Thoracic aorta (tissue), 2 donors: ENCODE measurements at places on chromosomes 2 and 18. TPM values are rescaled to one million over a fixed set of nuclear protein-coding genes. Genes with fewer than 3 reads are reported as not detected.
A peak's percentile ranks its signal among the peaks of the same experiment; 100 is the strongest.

DNA sequence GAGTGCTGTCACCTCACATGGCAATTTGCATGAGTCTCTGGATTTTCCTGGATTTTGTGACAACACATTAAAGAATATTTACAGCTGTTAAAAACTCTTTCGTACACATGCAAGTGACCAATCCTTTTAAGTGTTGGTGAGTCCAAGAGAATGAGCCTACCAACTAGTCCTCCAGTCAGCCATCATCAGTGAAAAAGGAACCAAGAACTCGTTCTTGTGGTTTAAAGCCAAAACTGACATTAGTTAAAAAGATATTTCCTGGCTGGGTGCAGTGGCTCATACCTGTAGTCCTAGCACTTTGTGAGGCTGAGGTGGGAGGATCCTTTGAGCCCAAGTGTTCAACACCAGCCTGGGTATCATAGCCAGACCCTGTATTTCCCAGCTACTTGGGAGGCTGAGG is 215.4 kb upstream of the ITGA4 start:
- no peaks in the 10 kb centered on the region for H3K4me1 ChIP-seq
- H3K36me3 ChIP-seq, result no peaks in the 10 kb centered on the region
- H3K4me3 ChIP-seq, result no peak overlapping the region
- H3K27ac ChIP-seq, result no peak overlapping the region
- no peaks in the 10 kb centered on the region for H3K27me3 ChIP-seq

DNA sequence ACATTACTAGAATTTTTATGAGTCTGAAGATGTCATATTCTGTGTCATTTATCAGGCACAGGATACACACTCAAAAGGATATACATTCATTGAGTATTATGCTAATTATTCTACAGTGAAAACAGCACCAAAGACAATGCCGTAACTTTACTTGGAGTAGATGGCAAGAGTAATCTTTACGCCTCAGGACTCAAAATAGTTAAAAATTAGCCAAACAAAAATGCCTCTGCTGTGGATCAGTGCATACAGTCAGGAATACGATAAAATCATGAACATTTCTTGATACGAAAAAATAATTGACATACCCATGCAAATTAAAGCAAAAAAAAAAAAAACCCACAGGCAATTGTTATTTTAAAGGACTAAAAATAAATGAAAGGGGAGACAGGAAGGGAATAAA is 129.7 kb downstream of the NETO1 start:
- no peaks in the 10 kb centered on the region for H3K4me1 ChIP-seq
- no peaks in the 10 kb centered on the region for H3K27me3 ChIP-seq
- H3K4me3 ChIP-seq, result no peak overlapping the region
- H3K27ac ChIP-seq, result no peak overlapping the region
- no peaks in the 10 kb centered on the region for H3K36me3 ChIP-seq

DNA sequence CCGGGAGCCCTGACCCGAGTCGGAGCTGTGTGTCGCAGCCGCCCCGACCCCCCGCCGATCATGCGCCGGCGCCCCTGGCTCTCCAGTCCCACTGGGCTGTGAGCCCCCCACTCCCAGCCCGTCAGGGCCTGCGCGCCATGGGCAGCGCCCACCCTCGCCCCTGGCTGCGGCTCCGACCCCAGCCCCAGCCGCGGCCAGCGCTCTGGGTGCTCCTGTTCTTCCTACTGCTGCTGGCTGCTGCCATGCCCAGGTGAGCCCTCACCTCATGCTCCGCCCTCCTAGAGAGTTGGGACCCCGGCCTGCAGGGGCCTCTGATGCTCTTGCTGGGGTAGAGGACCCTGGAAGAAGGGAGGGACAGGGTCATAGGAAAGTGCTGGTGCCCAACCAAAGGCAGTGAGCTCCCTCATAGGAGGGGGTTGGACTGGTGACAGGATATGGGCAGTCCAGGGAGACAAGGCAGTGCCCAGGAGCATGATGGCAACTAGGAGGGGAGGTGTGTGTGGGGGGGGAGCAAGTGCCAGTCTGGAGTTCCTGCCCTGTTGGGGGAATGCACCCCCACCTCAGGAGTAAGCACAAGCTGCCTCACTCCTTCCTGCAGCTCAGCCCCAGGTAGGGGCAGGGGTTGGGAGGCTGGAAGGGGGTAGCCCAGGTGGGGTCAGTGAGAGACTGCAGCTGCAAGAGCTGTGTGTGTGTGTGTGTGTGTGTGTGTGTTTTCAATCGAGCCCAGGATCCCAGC is 375 bp downstream of the WNT10A start:
- H3K27me3 ChIP-seq, result peaks cover 1% of the 10 kb centered on the region
- peaks cover 15% of the 10 kb centered on the region for H3K4me1 ChIP-seq
- no peaks in the 10 kb centered on the region for H3K36me3 ChIP-seq
- H3K27ac ChIP-seq, result peak overlapping the region; percentile 22

DNA sequence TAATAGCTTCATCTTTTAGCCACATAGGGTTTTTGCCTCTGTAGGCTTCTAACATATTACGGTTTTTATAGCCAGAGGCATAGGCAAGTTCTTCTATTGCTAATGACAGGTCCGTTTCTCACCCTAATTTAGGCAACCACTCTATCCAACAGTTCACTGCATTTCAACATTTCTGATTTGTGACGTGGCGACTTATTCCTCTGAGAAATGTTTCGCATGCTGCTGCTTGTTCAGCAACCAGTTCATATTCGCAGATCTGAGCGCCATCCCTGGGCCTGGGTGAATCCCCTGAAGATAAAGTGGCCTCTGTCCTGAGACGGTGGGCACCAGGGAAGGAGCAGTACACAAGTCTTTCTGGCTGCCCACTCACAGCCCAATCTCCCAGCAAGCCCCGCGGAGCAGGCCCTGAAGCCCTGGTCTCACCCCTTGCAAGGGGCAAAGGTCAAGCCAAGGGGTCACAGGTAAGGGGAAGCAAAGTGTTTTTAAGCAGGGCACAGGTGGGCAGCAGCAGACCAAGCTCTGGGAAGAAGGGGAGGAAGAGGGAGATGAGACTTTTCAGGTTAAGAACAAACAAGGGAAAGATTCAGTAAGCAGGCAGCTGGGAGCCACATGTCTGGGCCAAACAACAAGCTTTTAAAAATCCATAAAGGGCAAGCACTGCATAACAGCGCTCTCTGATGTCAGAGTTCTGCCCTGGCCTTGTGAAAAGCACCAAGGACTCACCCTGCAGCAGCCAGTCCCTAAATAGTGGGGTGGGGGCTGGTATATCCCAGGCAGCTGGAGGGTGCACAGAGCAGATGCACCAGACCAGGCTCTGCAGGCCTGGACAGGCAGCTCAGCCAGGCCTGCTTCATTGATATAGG is 10.8 kb upstream of the COX7A2L start:
- no peak overlapping the region for H3K27ac ChIP-seq
- H3K36me3 ChIP-seq, result no peaks in the 10 kb centered on the region
- no peak for DNase-seq
- H3K27me3 ChIP-seq, result no peaks in the 10 kb centered on the region
- H3K4me3 ChIP-seq, result no peak overlapping the region
- no peaks in the 10 kb centered on the region for H3K4me1 ChIP-seq

The GPR75 gene
- 0.54 TPM for total RNA-seq

The PIKFYVE gene
- 29.4 TPM for total RNA-seq

The PRKRA gene
- total RNA-seq, result 61.3 TPM

The LYPD6 gene
- 0.28 TPM for total RNA-seq
